Stimulated activated CD8-positive, alpha-beta memory T cell treated with anti-CD3 and anti-CD28 coated beads, Interleukin-4, amount 100 ng/mL, for 1 hour (primary cell): ENCODE measurements at places on chromosomes 7 and 10.

DNA sequence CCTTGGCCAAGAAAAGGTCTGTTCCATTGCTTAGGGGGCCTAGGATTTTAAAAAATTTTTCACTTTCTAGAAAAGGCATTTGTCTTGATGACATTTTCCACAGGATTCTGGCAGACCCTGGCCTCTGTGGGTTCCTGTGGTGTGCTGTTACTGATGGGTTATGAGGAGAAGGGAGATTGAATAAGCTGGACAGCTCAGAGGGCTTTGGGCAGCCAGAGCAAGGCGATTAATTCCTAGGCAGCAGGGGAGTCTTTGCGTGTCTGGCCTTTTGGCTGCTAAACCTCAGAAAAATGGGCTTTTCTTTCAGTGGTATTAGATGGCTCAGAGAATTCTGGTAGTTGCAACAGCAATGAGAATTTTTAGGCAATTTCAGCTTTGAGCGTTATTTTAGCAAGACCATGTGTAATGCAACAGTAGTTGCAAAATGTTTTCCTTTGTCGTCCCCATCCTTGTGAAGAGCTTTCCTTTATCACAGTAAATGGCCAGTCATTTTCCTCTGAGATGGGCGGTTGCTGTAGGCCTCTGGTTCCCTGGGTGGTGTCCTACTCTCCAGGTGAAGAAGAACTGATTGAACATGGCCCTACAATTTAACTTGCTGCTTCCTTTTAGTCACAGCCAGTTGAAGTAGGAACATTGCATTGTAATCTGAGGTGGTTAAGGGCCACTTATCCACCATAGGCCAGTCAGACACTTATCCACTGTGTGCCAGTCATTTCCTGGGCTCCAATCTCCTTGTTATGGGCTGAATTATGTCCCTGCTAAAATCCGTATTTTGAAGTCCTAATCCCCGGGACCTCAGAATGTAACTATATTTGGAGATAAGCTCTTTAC is 43.2 kb downstream of the SH2D4B start:
- DNase-seq, result no peak

- DNase-seq, result no peak
Measured at GRCh38 chr7:41205600-41205999, 497.3 kb downstream of the INHBA start.

DNA sequence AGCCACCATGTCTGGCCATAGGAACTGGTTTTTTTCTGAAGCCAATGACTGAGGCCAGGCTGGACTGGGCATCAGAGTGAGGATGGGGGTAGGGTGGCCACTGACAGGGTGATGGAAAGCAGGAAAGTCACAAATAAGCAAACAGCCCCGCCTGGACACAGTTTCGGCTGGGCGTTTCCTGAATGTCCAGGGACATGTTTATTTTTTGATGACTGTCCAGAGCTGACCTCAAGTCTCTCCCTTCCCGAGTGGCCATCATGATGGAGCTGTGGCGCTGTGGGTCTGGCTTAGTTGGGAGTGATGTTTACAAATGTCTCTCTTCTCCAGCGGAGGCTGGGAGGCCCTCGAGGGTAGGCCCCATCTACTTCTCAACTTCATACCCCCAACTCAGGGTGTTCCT is 37.1 kb upstream of the COMTD1 start:
- no peak for DNase-seq

DNA sequence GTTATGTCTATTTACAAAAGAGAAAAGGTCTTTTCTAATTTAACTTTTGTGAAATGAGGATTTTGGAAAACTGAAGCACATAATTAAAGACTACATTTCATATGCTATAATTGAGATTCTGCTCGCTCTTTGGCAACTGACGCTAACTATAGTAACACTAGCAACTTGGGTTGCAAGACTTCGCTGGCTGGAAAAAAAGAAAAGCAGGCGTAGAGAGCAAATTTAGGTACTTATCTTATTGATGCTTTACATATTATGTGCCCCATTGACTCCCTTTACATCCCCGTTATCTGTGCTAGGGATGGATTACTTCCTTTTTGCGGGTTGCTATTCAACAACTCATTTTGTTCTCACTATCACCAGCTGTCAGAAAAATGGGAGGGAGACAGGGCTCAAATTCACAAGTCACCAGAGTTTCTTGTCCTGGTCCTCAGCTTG is 10.5 kb downstream of the SEMA3C start:
- no peak for DNase-seq

GRCh38 chr10:15155978-15156656 is 12.4 kb downstream of the NMT2 start:
- DNase-seq, result no peak

GRCh38 chr10:22479419-22479818 is 134.1 kb downstream of the SPAG6 start:
- DNase-seq, result no peak

DNA sequence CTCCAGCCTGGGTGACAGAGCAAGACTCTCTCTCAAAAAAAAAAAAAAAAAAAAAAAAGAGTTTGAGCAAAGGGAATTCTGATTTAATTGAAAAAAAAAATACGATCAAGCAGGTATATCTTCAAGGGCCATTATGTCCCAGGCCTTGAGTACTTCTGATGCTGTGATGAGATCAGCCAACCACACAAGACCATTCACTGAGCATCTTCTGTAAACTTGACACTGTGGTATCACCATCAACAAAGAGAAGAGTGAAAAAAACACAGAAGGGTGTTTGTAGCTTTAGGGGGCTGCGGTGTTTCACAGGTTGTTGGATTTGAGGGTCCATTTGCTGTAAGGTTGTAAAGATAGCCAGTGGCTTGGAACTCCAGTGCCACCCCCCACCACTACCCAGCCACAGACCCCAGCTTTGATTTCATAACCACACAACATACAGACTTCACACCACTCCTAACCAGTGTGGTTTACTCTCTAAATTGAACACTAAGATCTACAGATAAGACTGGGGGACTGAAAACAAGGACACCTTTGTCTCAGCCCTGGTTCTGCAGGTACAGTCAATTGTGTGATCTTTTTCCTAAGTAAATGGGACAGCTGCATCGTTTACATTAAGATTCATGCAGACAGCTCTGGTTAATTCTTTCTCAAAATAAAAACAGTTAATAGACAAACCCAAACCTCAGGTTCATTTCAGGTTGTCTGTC is 66.4 kb downstream of the CDC123 start:
- DNase-seq, result no peak

GRCh38 chr7:5423976-5424748 is 528 bp upstream of the TNRC18 start:
- no peak for DNase-seq

DNA sequence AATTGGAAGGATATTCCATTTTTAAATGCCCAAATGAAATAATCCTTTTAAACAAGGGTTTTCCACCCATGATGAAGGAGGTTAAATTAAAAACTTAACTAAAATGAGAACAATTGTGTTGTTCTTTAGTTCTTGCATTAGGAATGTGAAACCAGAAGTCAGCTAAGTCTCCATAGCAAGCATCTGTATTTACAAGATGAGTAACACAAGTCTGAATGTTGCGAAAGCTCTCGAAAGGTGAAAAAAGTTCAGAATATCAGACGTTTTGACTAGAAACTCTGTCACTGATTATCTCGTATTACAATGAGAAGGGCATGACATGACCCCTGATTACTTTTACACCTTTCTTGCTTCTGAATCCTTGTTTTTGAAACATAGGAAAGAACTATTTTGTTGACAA is 149.6 kb downstream of the BICC1 start:
- DNase-seq, result no peak

- DNase-seq, result no peak
Measured at GRCh38 chr10:76394707-76395042, 963.3 kb downstream of the LRMDA start.

DNA sequence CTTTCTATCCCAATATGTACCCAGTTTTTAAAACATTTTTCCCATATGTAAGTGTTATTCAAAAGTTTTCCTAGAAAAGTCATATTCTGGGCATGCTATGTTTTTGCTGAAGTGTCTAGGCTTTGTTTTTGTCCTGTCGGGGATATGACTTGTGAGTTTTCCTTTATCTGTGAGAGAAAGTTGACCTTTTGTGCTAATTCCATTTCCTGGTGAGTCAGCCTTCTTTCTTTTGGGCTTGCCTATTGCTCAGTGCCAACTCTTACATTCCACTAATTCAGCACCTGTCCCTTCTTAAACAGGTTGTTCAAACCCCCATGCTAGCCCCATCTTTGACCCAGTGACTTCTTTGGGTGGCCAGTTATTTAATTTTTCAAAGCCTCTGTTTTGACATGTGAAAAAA is 146.2 kb downstream of the AHR start:
- DNase-seq, result no peak

DNA sequence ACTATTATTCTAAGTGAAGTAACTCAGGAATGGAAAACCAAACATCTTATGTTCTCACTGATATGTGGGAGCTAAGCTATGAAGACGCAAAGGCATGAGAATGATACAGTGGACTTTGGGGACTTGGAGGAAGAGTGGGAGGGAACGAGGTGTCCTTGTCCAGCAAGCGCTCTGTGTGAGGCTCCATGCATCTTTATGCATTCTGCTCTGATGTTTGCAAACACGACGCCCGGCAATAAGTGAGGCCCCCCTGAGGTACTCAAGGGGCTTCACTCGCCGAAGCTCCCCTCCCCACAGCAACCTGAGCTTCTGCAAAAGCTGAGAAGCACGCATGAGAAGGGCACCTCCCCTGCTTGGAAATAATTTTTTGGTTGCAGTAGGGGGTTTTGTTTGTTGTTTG is 103.3 kb downstream of the LHPP start:
- DNase-seq, result no peak

GRCh38 chr10:28304032-28304571 is 1.2 kb upstream of the MPP7 start:
- no peak for DNase-seq

DNA sequence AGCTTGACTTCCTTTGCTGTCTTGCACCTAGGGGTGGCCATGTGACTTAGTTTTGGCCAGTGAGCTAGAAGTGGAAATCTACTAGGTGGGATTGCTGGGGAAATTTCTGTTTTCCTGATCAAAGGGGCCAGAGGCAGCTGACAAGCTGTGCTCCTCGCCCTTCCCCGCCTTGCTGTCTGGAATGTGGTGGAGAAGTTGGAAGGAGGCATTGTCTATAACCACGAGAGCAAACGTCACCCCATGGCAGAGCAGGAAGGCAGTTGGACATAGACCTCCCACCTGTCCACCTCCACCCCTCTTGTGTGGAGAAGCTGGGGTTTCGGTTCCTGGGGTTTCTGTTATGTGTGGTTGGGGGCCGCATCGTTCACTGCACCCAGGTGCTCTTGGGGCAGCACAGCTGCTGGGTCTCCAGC is 7.3 kb downstream of the SFRP5 start:
- DNase-seq, result no peak

GRCh38 chr7:3439333-3440030 is 138.4 kb downstream of the SDK1 start:
- DNase-seq, result no peak

DNA sequence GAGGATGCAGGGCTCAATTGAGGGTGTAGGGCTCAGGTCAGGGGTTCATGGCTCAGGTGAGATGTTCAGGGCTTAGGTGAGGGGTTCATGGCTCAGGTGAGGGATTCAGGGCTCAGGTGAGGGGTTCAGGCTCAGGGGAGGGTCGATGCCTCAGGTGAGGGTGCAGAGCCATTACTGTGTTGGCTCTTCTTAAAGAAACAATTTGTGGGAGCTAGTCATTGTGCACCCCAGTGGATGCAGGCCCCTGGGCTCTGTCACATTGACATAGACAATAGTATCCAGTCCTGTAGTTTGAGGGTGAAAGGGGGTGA is 86.7 kb downstream of the ADCY1 start:
- DNase-seq, result no peak

GRCh38 chr10:78972160-78972946 is 96.4 kb upstream of the ZMIZ1 start:
- no peak for DNase-seq

DNA sequence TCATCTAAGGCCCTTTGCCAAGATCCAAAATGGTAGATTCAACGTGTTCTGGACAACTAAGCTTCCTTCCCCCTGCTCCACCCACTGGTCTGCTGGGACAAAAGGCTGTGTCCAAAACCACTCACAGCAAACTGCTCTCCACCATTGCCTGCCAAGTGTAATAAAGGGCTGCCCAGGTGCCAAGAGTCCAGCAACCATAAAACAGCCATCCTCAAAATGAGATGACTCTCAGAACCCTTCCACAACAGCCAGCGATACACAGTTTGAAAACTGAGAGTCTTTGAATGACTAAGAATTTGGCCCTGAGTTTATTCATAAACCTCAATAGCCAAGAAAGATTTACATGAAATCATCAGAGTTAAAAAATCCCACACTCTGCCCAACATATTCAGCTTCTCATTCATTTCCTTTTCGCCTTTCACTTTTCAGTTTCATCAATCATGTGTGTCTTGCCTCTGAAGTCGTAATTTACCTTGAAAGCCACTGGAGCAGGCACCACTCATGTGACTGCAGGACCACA is 658.1 kb upstream of the MGMT start:
- DNase-seq, result no peak

DNA sequence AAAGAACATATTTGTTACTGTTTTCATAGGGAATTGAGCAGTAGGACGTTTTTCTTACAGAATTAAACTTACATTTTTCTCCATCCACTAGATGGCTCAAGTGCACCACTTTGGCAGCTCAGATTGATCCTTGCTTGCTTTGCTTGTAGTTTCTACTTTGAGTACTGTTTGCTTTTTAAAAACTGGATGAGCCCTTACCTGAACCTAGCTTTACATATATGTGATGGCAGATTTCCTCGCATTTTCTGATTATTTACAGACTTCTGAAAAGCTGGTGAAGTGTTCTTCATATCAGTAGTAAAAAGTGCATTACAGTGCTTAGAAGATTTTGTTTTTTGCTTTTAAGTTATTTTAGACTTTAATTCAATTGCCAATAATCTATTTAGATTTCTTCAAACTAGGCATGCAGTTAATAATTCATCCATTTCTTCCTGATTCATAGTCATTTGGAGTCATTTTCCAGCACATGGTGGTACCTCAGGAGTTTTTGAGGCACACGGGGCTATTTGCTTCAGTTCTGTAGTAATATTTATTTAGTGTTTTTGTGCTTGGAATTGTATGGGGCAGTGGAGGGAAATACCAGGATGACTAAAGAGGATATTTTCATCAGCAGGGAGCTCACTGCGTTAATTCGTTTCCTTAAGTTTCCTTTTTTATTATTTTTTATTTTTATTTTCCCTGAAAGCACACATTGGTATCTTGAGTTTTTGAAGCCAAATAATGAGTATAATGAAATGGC is 57.3 kb downstream of the MAPK8 start:
- DNase-seq, result no peak

DNA sequence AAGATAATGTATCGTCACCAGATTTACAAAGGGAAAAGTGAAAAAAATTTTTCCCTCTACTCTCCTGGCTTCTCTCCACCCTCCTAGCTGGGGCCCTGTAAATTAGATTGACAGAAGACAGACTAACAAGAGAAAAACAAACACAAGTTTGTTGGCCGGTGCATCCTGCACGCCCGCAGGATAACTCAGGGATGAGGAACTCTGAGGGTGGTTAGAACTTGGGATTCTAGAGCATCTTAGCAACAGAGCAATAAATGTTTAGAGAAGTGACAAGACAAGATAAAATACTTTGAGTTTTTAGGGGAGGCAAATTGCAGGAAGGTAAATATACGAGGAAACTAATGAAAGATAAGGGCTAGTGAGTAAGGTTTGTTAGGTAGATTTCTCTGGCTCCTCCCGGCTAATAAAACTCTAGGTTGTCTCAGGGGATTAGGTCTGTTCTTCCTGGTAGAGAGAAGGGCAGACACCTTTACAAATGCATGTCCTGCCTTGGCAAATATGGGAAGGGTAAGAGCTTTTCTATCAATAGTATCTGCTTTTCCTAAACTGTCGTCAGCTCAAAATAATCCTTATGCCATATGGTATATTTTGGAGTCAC is 4.3 kb upstream of the UCN3 start:
- DNase-seq, result no peak

- DNase-seq, result no peak
Measured at GRCh38 chr10:86220626-86221025, 146.0 kb downstream of the GRID1 start.

- no peak for DNase-seq
Measured at GRCh38 chr7:137953665-137954470, 48.0 kb downstream of the CREB3L2 start.
